ENCODE measurements at places on chromosomes 5 and 9.

GRCh38 chr5:126595486-126596083, 566 bp upstream of the ALDH7A1 start:
- DNase-seq: no peak

DNA sequence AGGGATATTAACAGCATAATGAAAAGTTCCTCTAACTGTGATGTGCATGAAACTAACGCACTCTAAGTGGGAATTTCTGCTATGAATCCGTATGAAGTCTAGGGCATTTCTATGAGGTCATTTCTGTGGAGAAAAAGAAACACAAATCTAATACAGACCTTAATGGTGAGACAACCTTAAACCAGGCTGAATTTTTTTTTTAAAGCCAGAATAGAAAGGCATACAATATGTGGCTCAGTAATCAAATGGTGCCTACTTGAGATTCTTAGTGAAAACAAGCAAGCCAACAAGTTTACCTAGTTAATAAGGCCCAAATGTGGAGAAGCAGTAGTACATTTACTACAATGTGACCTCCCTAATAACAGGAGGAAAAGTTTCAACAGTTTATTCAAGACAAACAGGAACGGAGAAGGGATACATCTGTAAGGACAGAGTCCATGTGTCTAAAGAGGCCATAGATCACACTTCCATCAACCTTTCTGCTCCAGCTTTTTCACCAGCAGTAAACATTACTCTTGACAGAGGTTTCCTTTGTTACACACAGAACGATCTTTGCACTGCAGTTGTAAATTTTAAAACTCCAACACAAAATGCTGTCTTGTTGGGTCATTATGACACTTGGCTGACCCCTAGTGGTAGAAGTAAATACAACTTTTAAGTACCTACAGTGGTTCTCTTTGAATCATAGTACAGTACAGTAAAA, 26.2 kb downstream of the CARNMT1 start:
- DNase-seq: peak; percentile 65

DNA sequence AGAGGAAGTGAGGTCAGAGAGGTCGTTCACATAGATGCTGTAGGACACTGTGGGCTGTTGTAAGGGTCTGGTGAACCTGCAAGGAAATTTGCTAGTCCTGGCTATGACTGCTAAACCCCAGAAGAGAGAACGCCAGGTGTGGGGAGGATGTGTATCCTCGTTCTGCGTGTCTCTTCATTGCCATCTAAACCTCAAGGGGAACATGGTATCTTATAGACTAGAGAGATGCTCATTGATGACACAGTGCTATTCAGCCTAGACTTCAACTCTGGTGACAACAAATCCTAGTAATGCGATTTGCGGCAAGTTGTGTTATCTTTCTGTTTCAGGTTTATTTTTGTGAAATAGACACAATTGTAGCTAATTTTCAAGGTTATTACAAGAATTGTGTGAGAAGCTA, 140.2 kb downstream of the ADAMTSL1 start:
- DNase-seq: no peak

DNA sequence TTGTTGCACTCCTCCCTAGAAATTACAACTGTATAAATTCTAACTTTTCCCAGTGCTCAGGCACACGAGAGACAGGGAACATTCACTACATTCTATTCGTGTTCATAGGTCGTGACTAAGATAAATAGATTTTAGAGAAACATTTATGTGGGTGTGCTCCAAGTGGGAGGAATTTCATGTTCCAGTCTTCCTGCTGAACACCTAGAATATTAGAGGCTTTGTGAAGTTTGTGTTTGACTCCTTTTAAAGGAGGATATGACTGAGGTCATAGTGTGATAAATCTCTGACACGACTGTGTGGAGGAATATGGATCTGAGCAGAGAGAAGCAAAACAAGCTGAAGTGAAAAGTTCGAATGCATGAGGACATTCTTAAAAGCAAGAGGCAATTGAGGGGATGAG, 355.3 kb downstream of the ZSWIM6 start:
- DNase-seq: no peak

DNA sequence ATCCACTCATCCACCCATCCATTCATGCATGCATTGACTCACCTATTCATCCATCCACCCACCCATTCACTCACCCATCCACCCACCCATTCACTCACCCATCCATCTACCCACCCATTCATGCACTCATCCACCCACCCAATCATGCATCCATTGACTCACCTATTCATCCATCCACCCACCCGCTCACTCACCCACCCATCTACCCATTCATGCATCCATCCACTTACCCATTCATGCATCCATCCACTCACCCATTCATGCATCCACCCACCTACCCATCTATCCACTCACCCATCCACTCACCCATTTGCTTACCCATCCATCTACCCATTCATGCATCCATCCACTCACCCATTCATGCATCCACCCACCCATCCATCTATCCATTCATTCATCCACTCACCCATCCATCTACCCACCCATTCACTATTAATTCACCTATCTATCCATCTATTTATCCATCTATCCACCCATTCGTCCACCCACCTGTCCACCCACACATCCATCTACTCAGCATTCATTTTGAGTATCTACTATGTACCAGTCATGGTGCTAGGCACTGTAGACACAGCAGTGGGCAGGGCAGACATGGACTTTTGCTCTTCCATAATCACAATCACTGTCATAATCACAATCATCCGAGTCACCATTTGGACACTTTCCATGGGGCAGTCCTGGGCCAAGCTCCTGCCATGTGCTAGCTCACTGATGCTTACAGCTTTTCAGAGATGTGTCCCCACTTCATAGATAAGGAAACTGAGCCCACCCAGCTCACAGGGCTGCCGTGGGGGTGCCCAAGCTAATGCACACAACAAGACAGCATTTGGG, 34.4 kb downstream of the HMCN2 start:
- DNase-seq: no peak

- DNase-seq: no peak
Observed at GRCh38 chr9:98698856-98699255, 9.9 kb downstream of the GABBR2 start.

DNA sequence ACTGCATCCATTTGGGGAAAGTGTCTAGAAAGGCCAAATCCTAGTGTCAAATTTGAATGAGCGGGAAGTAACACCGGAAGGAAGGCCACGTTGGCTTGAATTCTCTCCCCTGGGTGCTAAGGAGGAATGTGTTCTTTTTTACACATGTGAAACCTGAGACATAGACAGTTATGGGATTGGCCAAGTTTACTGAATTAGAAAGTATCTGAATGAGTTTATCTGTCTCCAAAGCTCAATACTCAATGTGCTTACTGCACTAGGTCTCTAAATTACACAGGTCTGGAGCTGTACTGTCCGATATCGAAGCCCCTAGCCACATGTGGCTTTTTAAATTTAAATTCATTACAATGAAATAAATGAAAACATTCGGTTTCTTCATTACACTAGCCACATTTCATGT, 6.0 kb downstream of the DMRT1 start:
- no peak for DNase-seq

- DNase-seq: no peak
Observed at GRCh38 chr5:115568668-115569067, 24.1 kb upstream of the FEM1C start.

GRCh38 chr9:124537926-124538325, 30.7 kb upstream of the NR5A1 start:
- DNase-seq: no peak

DNA sequence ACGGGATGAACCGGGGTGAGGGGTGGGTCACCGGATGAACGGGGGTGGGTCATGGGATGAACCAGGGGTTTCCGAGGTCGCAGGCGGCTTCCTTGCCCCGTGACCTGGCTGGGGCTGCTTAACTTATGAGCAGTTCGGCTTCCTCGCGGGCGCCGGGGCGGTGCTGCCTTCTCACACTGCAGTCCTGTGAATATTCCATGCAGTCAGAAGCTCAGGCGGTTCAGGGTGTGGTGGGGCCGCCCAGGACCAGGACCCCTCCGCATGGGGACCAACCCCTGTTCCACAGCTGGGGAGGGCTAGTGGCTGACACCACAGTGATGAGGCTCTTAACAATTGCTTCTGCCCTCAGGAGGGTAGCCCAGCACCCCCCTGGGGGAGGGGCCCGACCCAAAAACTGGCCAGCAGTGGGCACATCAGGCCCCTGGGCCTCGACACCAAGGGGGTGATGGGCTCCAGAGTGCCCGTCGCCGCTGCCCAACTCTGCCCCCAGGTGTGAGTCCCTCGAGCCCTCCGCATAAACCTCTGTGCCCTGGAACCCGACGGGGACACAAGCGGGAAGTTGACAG, 30.9 kb upstream of the SLC9A3 start:
- no peak for DNase-seq

- no peak for DNase-seq
Observed at GRCh38 chr9:27183131-27183530, 74.1 kb downstream of the TEK start.

DNA sequence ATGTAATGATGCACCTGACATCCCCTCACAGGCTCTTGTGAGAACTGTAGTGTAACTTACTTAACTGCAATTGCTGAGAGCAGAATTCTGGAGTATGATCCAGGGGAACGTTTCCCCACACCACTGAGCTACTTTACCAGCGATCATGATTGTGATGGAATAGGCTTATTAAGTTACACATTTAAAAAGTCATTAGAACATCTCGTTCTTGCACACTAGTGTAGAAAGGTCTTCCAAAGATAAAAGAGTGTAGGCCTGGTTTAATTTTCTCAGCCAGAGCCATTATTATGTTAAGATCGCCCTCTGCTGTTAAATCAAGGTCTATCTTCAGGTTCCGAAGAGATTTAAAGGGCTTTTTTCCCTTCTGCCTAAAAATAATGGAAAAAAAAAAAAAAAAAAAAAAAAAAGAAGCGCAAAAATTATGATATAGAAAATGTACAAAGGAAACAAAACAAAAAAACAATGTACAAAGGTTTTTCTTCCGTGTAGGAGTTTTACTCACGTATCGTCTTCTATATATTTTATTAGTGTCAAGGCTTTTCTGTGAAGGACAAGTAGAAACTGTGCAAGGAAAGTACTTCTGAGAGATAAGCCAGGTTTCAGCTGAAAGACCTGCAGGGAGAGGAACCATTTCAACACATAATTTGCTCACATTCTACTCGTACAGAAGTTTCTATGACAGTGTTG, 18.6 kb upstream of the MOB3B start:
- DNase-seq: no peak

- peak; percentile 17 for DNase-seq
Observed at GRCh38 chr5:178207183-178207916, 3.0 kb downstream of the HNRNPAB start.

- no peak for DNase-seq
Observed at GRCh38 chr5:159527546-159528254, 197.4 kb upstream of the IL12B start.

DNA sequence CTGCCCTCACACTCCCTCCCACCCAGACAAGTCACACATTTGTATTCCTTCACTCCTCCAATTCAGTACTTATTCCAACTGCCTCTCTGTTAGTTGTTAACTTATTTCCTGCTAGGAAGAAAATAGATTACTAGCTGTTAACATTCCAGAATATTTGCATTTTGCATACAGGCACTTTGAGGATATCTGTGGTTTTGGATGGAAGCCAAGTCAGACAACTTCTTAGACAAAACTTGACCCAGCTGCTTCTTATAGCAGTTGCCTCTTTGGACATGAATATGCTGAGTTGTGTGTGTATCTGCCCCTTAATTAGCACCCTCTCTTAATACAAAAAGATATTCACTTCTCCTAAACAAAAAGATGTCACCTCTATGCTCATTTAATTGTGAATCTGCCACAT, 1280.6 kb upstream of the ACO1 start:
- DNase-seq: no peak

DNA sequence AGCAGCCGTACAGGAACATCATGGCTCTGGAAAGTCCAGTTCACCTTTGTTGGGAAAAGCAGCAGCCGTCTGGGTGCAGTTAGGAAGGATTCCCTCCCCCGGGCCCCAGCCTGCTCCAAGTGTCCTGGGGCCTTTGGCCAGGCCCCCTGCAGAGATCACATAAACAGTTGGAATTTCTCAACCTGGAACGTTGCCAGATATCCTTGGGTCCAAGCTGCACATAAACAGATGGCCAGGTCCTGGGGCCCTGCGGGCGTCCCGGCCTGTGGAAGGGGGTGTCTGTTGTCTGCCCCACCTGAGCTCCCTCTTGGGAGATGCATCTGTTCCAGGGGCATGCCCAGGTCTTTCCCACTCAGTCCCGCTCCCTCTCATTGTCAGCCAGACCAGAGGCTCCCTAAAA, 92.7 kb downstream of the COL5A1 start:
- no peak for DNase-seq

GRCh38 chr5:124922255-124922975, 176.0 kb upstream of the ZNF608 start:
- no peak for DNase-seq

DNA sequence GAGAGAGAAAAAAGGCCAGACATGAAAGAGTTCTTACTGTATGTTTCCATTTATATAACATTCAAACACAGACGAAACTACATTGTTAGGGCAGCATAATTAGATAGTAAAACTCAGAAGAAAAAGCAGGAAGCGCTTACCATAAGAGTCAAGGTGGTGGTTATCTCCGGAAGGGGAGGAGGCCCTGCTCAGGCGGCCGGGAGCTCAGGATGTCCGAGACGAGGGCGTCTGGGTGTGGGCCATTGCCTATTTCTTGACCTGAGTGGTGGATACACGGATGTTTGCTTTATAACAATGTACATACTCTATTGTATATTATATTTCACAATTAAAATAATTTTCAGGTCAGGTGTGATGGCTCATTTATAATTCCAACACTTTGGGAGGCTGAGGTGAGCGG, 80.9 kb upstream of the COL5A1 start:
- DNase-seq: no peak

DNA sequence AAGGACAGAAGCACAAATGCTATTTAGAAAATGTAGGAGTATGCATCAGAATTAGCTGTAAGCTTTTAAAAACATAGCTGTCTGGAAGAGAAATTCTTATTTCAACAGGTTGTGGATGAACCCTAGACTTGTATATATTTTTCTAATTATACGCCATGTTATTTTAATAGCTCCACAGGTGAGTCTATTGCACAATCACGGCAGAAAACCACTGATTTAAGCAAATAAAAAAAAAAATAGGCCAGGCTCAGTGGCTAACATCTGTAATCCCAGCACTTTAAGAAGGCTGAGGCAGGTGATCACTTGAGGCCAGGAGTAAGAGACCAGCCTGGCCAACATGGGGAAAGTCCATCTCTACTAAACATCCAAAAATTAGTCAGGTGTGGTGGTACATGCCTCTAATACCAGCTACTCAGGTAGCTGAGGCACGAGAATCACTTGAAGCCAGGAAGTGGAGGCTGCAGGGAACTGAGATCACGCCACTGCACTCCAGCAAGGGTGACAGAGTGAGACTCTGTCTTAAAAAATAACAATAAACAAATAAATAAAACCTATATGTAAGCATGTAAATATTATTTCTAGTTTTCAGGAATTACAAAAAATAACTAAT, 11.7 kb downstream of the TRIM23 start:
- no peak for DNase-seq

GRCh38 chr5:85049020-85049419, 664.3 kb upstream of the EDIL3 start:
- peak; percentile 24 for DNase-seq

DNA sequence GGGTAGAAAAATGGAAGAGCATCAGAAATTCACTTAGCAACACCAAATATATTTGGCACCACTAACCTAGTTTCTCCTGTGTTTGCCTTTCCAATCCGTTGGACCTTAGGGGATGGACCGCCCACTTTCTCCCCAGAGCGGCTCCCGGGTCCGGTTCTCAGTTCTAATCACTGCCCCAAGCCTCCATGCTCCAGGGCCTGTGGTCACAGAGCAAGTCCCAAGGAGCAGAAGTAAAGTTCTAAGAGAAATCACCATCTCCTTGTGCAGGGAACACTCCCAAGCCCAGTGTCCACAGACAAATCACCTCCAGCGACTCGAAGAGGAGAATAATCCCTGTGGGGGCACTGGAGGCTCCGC, 728 bp upstream of the SLC1A1 start:
- DNase-seq: no peak
